ENCODE measurements at places on chromosomes 16 and 17.
A peak's percentile ranks its signal among the peaks of the same experiment; 100 is the strongest.

- DNase-seq = no peak
These were observed 868 bp downstream of the CCDC154 start for GRCh38 chr16:1443403-1443973.

- no peak for DNase-seq
These were observed 53.3 kb downstream of the RNF112 start for GRCh38 chr17:19464031-19465026.

- peak; percentile 12 for DNase-seq
These were observed 52.6 kb downstream of the PLCG2 start for GRCh38 chr16:81831722-81832126.

DNA sequence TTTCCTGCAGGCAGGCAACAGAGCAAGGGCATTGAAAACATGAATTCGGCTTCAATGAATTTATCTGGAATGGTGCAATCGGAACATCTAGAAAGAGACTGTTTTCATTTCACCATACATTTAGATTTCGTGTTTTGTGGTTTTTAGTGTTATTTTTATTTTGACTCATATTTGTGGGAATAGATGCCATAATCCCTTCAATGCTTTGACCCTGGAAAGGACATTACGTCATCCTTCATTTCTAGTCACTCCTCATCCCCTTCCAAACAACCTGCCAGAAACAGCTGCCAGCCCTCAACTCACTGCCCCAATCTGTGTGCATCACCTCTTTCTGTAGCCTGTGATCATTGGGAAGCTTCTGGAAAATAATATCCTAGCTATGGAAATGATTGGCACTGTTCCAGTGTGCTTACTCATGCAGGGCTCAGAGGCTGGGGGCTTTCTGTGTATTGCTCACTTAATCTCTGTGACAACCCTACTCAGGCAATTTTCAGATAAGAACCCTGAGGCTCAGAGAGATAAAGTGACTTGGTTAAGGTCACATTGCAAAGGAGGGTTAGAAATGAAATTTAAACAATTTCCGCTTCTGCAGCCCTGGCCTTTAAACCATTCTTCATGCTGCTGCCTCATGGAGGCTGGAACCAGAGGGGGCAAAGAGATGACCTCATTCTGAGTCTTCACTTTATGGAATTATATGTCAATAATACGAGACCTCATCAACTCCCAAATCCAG, 9.5 kb upstream of the KSR1 start:
- DNase-seq = peak; percentile 97

All from iris pigment epithelial cell (primary cell).